ENCODE measurements at places on chromosomes 11 and 22.

DNA sequence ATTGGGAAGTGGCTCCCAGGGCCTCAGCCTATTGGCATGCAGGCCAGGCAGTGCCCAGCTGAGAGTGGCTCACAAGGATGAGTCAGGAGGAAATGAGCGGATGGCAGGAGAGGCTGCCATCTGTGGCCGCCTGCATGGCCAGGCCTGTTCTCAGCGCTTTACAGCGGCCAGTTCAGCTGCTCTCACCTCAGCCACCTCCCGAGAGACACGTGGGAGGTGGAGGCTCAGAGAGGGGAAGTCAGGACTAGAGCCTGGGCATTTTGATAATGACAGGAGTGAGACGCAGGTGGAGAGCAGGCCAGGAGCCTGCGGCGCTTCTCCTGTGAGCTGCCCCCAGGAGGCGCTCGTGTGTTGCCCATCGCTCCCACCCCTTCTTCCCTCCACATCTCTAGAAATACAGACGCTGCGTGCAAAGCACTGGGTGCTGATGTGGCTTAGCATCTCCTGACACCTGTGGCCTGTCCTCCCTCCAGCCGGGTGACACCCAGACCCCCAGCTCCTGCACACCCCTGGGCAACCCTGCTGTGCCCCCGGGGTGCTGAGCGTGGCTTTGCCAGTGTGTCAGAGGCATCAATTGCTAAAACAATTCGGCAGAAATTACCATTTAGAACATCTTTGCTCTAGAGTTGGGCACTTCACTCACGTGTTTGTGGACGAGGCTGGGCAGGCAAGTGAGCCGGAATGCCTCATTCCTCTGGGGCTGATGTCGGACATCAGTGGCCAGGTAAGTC is 21.4 kb upstream of the PANX2 start:
- peak; percentile 95 for DNase-seq

DNA sequence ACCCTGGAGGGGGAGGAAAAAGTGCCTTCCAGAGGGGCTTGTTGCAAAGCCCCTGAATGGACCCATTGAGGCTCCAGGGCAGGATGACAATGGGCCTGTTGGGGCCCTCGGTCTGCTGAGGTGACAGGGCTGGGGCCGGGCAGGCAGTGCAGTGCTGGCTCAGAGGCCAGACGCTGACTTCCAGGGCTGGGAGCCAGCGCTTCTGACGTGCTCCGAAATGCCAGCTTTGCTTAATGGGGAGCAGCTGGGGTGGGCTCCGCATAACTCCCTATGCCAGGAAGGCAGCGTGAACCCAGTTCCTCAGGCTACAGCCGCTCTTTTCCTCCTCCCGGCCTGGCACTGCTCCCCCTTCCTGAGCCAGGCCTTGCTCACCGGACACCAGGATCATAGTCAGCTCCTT is 17.7 kb downstream of the NAV2 start:
- DNase-seq = peak; percentile 77

GRCh38 chr11:70092959-70093715 is 15.0 kb downstream of the ANO1 start:
- no peak for DNase-seq

- DNase-seq = no peak
Measured at GRCh38 chr11:10551290-10551592, 10.3 kb upstream of the RNF141 start.

- no peak for DNase-seq
Measured at GRCh38 chr11:17391493-17392355, 3.3 kb upstream of the KCNJ11 start.

DNA sequence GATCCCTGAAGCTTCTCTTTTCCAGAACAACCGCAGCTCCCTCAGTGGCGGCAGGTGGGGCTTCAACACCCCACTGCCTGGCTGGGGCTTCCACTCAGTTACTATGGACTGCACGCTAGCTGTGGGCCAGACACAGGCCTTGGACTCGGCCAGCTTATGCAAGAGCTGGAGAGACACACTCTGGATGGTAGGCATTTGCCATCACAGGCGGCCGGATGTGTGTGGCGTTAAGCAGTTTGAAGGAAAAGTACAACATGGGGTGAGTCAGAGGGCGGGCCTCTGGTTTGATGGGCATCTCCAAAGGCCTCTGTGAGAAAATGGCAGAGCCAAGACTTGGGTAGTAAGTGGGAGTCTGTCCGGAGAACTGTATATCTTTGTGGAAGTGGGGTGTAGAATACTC is 17.6 kb downstream of the KCNJ4 start:
- no peak for DNase-seq

- no peak for DNase-seq
Measured at GRCh38 chr11:131827430-131827829, 457.0 kb downstream of the NTM start.

DNA sequence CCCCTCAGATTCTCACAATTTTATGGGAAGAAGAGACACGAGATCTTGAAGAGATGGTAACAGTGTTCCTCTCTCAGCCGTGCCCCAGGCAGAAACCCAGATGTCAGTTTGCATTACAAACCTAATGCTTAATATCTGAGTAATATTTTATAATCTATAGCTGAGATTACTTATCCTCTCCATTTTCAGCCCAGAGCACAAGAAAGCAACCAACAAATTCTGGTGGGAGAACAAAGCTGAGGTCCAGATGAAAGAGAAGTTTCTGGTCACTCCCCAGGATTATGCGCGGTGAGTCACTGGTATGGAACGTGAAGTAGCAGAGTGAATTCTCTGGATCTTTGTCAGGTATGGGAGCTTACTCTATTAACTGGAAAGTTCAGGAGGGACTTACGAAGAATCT is 884 bp downstream of the CENATAC start:
- no peak for DNase-seq

DNA sequence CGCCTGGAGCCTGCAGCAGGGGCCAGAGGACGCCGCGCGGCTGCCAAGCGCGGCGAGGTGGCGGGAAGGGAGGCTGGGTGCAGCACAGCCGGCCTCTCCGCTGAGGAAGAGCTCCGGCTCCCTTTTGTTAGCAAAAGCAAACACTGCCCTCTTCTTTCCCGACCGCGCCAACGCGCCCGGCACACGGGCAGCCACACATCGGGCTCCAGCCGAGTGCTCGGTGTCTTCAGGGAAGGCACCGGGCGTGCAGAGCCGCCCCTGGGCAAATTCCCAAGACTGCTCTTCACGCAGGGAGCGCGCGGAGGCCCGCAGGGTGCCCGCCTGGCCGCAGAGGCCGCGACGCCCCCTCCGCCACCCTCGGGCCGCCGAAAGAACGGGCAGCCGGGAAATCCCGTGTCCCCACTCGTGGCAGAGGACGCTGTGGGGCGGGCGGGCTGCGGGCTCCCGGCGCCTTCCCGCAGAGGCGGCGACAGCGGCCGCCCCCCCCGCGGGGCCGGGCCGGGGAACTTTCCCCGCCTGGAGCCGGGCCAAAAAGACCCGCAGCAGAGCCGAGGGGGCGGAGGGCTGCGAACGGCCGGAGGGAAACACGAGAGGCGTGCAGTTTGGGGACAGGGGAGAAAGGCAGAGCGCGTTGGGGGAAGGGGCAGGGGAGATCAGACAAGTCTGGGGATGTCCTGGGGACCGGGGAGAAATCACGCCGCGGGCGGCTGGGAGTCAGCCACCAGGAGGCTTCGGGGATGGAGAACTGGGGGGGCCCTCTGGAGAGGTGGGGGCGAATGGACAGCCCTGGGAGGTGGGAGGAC is 931 bp downstream of the CADM1 start:
- peak; percentile 36 for DNase-seq

GRCh38 chr11:61002598-61002997 is 31.1 kb downstream of the CD6 start:
- DNase-seq = no peak

GRCh38 chr11:68354148-68354872 is 41.9 kb downstream of the LRP5 start:
- no peak for DNase-seq

DNA sequence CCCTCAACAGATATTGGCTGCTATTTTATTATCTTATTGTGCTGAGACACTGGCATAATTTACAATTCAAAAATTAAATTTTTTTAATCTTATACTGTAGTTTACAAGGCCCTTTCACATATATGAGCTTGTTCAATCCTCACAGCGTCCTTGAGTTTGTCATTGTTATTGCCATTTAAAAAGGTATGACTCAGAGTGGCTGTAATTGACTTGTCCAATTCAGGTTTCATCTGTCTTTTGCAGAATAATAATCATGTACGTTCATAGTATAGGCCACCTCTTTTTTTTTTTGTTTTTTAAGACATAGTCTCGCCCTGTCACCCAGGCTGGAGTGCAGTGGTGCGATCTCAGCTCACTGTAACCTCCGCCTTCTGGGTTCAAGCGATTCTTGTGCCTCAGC is 11.5 kb downstream of the PTPRJ start:
- no peak for DNase-seq

- DNase-seq = no peak
Measured at GRCh38 chr11:116697639-116698038, 75.1 kb downstream of the BUD13 start.

GRCh38 chr11:131645237-131645636 is 274.8 kb downstream of the NTM start:
- DNase-seq = no peak

- no peak for DNase-seq
Measured at GRCh38 chr11:118843565-118843964, 40.1 kb upstream of the CXCR5 start.

DNA sequence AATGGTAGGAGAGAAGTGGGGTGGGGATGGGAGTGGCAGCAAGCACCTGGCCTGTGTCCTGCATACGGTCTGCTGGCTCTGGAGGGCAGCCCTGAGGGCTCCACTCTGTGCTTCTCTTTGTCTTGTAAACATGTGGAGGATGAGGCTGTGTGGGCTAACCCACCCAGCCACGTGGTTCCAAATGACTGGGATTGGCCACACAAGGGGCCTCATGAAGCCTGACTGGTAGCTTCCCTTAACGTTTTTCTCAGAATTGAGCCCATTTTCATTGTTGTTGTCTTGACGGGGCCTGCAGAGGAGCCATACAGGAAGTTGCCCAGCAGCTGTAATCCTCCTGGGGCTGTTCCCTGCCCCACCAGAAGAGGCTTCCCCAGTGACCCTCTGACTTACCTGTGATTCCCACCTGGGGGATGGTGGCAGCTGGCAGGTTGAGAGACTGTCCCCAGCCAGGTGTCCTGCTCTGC is 18.0 kb downstream of the DERL3 start:
- no peak for DNase-seq

DNA sequence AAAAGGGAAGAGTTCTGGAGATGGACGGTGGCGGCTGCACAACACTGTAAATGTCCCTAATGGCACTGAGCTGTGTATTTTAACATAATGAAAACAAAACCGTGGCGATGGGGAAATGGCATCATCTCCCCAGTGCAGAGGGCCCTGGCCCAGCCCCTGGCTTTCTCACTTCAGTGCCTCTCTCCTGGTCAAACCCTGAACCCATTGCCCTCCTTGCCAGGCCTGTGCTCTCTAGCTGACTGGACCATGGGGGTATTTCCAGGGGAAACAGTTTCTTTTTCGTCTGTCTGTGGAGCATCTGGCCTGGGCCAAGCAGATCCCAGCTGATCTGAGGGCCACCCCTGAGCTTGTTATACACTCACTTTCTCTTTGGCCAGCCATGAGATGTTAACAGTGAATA is 17.4 kb upstream of the NAP1L4 start:
- no peak for DNase-seq

DNA sequence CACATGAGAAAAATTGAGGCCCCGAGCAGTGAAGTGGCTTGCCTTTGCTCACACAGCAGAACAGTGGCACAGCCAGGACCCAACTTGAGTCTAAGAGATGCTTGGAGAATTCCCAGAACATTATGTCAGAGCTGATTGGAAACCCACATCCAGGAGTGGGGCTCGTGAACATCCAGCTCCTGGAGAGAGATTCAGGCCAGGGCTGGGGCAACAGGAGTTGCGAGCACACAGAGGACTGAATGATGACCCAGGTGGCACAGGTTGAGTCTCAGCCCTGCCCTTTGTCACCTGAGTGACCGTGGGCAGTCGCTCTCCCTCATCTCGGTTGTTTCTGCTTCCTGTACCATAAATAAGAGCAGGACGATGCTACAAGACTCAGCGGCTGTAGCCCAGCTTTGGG is 102.6 kb downstream of the MYO18B start:
- no peak for DNase-seq

GRCh38 chr22:43923191-43923590 is 414 bp upstream of the PNPLA3 start:
- DNase-seq = no peak

DNA sequence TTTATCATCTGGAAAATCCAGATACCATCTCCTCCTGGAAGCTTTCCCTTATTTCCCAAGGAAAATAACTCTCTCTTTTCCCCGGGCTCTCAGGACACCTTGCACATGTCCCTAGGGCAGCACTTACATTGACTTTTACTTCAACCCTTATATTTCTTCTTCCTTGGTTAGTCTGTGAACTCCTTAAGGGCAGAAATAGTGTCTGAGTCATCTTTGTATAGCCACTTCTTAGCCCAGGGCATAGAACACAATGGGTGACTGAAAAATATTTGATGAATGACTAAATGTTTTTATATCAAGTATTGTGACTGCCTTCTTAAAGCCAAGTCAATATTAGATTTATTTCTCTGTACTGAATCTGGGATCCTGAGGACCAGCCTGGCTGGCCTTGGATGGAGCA is 45.4 kb upstream of the MYOD1 start:
- DNase-seq = no peak

GRCh38 chr11:87425391-87425790 is 387.7 kb downstream of the TMEM135 start:
- DNase-seq = no peak

GRCh38 chr11:130872981-130873380 is 43.3 kb downstream of the SNX19 start:
- DNase-seq = no peak

GRCh38 chr22:27196606-27197005 is 539.2 kb downstream of the MIAT start:
- DNase-seq = no peak

GRCh38 chr11:13042873-13043342 is 33.8 kb downstream of the RASSF10 start:
- DNase-seq = no peak

GRCh38 chr11:72413914-72414628 is 20.3 kb downstream of the CLPB start:
- DNase-seq = no peak

DNA sequence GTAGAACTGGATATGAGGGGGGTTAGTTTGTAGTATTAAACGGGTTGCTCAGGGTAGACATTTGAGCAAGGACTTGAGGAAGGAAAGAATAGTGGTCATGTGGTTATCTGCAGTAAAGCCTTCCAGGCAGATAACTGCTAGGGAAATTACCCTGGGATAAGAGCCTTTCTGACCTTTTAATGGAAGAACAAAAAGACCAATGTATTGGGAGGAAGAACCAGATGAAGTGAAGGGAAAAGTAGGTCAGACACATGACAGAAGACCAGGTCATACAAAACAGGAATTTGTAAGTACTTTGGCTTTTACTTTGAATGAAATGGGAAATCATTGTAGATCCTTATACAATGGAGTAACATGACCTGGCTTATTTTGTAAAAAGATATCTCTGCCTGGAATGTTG is 241.9 kb upstream of the CTSC start:
- DNase-seq = no peak
